ENCODE measurements at places on chromosomes 1 and 21.

- no peak for DNase-seq
- H3K36me3 ChIP-seq: no peaks in the 10 kb centered on the region
- H3K27me3 ChIP-seq: no peaks in the 10 kb centered on the region
- no peak overlapping the region for H3K4me3 ChIP-seq
Observed at GRCh38 chr1:50289495-50289894, 133.7 kb downstream of the DMRTA2 start.

DNA sequence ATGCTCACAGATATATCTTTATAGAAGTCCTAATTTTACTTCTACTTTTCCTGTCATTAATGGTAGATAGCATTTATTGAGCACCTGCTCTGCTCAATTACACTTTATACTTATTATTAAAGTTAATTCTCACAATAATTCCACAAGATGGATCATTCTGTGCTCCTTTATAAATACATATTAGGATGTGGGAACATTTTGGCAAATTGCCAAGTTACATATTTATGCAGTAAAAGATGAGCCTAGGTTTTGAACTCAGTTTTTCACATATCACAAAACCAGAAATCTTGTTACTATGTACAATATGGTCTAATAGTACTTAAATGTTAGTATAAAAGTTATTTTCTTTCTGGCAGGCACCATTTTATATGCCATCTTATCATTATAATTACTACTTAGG, 895.0 kb upstream of the B3GALT2 start:
- H3K27ac ChIP-seq: no peak overlapping the region
- H3K4me1 ChIP-seq: no peaks in the 10 kb centered on the region
- no peak for DNase-seq
- no peak overlapping the region for H3K4me3 ChIP-seq
- H3K27me3 ChIP-seq: no peaks in the 10 kb centered on the region

DNA sequence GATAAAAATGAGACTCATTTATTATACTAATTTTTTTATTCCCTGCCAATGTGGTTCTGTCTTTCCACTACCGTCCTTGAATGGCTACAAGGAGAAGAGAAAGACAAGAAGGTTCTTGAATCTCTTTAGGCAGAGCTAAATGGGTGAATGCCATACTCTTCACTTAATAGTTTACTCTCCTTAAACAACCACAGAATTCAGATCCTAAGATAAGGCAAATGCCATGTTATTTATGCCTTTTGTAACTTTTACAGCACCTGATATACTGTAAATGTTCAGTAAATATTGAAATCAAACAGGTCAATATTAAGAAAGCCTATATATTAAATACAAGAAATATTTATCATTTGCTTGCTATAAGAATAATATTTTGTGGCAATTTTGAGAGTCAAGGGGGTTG, 58.4 kb downstream of the IGSF5 start:
- no peaks in the 10 kb centered on the region for H3K27me3 ChIP-seq
- no peaks in the 10 kb centered on the region for H3K36me3 ChIP-seq
- no peak overlapping the region for H3K4me3 ChIP-seq
- no peak for DNase-seq
- H3K4me1 ChIP-seq: no peaks in the 10 kb centered on the region

DNA sequence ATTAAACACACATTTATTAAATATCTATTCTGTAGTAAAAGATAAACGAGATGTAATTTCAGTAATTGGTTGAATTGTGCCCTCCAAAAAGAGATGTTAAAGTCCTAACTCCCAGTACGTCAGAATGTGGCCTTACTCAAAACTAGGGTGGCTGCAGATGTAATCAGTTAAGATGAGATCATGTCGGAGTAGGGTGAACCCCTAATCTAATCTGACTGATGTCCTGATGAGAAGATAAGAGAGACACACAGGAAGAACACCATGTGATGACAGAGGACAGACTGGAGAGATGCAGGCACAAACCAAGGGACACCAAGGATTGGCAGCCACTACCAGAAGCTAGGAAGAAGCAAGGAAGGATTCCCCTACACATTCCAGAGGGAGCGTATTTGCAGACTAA, 104.1 kb downstream of the SLC25A24 start:
- H3K4me3 ChIP-seq: no peak overlapping the region
- no peaks in the 10 kb centered on the region for H3K27me3 ChIP-seq
- no peaks in the 10 kb centered on the region for H3K4me1 ChIP-seq
- no peak overlapping the region for H3K27ac ChIP-seq

DNA sequence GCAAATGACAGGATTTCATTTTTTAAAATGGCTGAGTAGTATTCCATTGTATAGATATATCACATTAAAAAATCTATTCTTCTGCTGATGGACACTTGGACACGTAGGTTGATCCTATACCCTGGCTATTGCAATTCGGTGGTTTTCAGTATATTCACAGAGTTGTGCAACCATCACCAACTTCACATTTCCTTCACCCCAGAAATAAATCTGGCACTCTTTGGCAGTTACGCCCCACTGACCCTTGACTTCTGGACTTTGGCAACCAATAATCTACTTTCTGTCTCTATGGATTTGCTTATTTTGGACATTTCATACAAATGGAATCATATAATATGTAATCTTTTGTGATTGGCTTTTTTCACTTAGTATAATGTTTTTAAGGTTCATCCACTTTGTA, 35.9 kb downstream of the MAP3K7CL start:
- no peak for DNase-seq
- H3K36me3 ChIP-seq: no peaks in the 10 kb centered on the region
- no peaks in the 10 kb centered on the region for H3K27me3 ChIP-seq

DNA sequence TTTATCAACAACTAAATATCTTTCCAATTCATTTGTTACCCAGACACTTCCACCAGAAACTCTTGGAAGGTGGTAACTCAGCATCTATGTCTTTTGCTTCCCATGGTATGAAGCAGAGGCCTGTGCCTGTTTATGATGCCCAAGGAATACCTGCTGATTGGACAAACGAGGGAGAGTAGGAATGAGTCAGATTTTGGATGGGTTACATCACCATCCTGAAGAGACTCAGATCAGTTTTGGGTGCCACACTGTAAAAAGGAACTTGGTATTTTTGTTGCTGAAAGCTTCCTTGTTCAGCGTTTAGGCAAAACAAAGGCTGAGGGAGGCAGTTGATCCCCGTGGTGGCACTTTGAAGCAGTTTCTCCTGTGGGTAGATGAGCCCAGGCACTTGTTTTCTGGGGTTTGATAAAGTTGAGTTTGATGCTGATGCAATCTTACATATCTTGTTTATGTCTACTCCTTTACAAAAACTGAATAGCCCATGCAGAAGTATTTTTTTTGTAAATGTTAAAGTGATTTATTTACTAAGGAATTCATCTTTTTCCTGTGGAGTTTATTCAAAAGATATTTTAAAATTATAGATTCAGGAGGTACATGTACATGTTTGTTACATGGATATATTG, 26.7 kb upstream of the CYP4X1 start:
- peaks cover 10% of the 10 kb centered on the region for H3K27me3 ChIP-seq
- no peak overlapping the region for H3K4me3 ChIP-seq
- no peak overlapping the region for H3K27ac ChIP-seq
- DNase-seq: no peak
- no peaks in the 10 kb centered on the region for H3K36me3 ChIP-seq

DNA sequence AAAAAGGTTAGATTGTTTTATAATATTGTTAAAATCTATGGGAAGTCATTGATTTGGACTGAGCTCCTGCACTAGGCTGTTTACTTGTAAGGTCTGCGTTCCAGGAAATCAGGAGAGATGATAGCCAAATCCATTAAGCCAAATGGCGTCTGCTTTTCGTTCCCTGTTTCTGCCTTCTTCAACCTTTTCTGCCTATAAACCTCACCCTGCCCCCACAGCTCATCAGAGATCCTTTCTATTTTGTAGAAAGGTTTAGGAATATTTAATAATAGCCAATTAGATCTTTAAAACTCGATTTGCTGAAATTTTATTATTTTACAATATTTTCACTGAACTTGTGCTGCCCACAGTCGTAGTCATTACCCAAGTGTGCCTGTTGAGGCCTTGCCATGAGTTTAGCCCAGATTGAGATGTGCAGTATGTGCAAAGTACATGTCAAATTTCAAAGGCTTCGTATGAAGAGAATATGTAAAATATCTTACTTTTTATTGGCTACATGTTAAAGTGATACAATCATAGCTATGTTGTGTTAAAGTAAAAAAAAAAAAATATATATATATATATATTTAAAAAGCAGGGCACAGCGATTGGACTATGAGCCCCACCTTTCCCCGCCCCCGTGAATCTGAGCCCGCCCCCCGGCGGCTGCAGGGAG, 444 bp upstream of the IARS2 start:
- H3K36me3 ChIP-seq: peaks cover 6% of the 10 kb centered on the region
- H3K4me3 ChIP-seq: peak overlapping the region; percentile 80
- peaks cover 31% of the 10 kb centered on the region for H3K4me1 ChIP-seq
- no peaks in the 10 kb centered on the region for H3K27me3 ChIP-seq
- no peak for DNase-seq

GRCh38 chr1:47776667-47777131, 220.5 kb downstream of the TRABD2B start:
- H3K27ac ChIP-seq: no peak overlapping the region
- H3K4me1 ChIP-seq: no peaks in the 10 kb centered on the region
- H3K27me3 ChIP-seq: no peaks in the 10 kb centered on the region
- H3K36me3 ChIP-seq: no peaks in the 10 kb centered on the region
- no peak overlapping the region for H3K4me3 ChIP-seq

- no peak overlapping the region for H3K27ac ChIP-seq
- no peak overlapping the region for H3K4me3 ChIP-seq
- no peak for DNase-seq
- no peaks in the 10 kb centered on the region for H3K4me1 ChIP-seq
Observed at GRCh38 chr1:62870148-62870547, 86.2 kb downstream of the ATG4C start.
